Myocyte (in vitro differentiated cells): ENCODE measurements at places on chromosomes 7 and 10. TPM values are rescaled to one million over a fixed set of nuclear protein-coding genes. Genes with fewer than 3 reads are reported as not detected.

GRCh38 chr10:103333934-103334520 lies 16.9 kb downstream of the PCGF6 start:
- peak; percentile 37 for DNase-seq

GRCh38 chr7:74674166-74674565 lies 16.6 kb downstream of the GTF2I start:
- no peak for DNase-seq

DNA sequence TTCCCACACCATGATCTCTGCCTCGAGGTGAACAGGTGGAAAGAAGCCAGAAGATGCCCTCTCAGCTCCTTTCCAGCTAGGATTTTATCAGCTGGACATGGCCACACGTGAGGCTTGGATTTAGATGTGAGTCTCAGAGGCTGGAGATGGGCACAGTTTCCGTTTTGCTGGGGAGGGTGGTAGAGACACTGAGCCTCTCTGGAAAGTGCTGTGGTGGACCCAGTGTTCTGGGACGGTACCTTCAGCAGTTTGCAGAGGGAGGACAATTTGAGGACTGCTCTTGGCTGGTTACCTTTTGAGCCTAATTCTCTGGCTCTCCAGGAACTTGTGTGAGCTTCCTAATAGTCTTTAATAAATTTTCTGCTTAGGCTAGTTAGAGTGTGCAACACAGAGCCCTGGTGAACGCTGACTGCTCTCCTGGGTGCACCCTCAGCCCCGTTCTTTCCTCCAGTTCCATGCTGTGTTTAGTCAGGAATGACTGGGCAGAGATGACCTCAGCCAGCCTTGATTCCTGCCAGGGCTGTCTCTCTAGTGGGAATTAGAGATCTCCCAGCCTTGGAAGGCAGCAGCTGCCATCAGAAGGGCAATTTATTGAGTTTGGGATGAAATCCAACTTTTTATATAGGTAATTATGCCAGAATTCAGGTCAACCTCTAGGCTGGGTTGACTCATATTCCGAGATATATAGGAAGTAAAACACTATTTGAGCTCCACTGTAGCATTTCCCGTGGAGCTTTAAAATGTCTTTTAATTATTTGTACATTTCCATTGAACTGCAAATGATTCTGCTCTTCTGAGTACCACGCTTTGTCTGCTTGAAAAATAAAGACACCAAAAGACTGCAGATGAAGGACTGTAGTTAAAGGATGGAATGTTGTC lies 103.9 kb downstream of the GATA3 start:
- no peak for DNase-seq

GRCh38 chr7:116145245-116145852 lies 65.0 kb upstream of the TES start:
- no peak for DNase-seq

DNA sequence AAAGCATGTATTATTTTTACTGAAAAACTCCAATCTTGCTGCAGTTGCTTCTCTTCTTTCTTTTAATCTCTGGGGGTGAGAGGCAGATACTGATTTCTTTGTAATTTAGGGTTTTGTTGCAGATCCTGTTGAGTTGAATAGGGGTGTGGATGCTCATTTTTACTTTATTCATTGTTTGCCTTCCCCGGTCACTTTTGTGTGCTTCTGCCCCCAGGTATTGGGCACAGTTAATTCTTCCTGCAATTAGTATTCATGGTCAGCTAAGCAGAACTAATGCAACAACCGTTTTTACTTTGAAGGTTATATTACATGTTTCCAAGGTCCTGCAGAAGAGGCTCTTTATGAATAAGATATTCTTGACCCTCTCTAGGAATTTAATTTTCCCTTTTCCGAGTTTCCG lies 96.4 kb downstream of the BUB3 start:
- DNase-seq, result no peak

DNA sequence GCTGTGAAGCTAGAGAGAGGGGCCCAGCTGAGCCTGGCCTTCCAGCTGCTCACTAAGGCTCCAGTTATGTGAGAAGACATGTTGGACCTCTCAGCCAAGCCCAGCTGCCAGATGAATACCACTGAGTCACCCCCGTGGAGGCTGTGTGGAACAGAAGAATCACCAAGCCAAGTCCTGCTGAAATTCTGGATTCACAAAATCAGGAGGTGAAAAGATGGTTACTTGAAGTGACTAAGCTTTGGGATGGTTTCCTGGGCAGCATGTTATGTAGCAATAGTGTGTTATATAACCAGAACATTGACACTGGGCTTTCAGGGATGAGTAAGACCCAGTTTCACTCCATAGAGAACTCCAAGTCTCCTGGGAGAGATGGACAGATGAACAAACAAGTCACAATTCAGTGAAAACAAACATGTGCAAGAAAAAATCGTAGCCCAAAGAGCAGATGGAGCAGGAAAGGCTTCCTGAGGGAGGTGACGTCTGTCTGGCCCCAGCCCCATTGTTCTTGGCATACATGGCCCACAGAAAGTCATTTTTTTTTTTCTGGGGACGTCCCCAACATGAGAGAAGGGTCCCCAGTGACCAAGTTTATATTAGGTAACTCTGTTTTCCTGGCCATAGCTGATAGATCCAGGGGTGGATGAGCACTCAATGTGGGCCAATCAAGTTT lies 64.1 kb upstream of the PDZD8 start:
- peak; percentile 56 for DNase-seq

DNA sequence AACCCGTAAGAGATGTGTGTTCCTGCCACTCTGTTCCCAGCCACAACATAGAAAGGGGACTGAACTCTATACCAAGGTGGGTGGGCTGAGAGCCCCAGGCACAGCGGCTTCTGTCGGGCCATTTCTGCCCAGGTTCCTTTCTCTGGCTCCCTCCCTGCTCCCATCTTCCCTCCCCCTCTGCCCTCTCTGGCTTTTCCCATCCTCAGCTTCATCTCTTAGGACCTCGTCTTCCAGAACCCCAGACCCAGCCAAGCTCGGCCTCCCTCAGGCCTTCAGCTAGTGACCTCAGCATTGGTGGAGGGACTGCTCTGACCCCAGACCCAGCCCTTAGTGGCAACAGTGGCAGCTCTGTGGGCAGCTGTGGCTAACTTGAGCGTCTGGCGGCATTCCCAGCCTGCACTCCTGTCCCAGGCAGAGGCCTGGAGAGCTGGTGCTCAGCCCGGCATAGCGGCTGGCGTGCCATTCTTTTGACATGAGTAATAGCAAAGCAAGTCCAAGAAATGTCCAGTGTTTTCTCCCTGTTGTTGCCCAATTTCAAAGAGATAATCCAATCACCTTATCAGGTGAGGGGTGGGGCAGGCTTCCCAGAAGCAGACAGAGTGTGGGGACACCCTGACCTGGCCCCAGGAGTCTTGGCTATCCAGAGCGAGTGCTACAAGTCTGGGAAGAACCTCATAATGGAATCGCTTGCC lies 15.9 kb downstream of the PTPRE start:
- peak; percentile 97 for DNase-seq

GRCh38 chr7:2542916-2543871 lies 12.1 kb downstream of the BRAT1 start:
- DNase-seq, result no peak

GRCh38 chr10:67527351-67527750 lies 168.6 kb downstream of the CTNNA3 start:
- no peak for DNase-seq

- DNase-seq, result no peak
Observed at GRCh38 chr10:124802313-124802675, 675 bp downstream of the ABRAXAS2 start.

Gene TAS2R60
- total RNA-seq, result not detected in 2 replicates

Gene GRM3
- 0.05 TPM in 1 of 2 replicates, not detected in the other for total RNA-seq

Gene MMD2
- not detected in 2 replicates for total RNA-seq
